Fibroblast of skin of right biceps (primary cell): ENCODE measurements at places on chromosomes 3 and 15.

- no peak for DNase-seq
These were observed 307.2 kb upstream of the CNTN3 start for GRCh38 chr3:74921676-74922075.

- DNase-seq = no peak
These were observed 51.8 kb upstream of the ANKRD34C start for GRCh38 chr15:79230766-79231165.

- DNase-seq = peak; percentile 82
These were observed 637.2 kb downstream of the NTRK3 start for GRCh38 chr15:87619161-87619960.

DNA sequence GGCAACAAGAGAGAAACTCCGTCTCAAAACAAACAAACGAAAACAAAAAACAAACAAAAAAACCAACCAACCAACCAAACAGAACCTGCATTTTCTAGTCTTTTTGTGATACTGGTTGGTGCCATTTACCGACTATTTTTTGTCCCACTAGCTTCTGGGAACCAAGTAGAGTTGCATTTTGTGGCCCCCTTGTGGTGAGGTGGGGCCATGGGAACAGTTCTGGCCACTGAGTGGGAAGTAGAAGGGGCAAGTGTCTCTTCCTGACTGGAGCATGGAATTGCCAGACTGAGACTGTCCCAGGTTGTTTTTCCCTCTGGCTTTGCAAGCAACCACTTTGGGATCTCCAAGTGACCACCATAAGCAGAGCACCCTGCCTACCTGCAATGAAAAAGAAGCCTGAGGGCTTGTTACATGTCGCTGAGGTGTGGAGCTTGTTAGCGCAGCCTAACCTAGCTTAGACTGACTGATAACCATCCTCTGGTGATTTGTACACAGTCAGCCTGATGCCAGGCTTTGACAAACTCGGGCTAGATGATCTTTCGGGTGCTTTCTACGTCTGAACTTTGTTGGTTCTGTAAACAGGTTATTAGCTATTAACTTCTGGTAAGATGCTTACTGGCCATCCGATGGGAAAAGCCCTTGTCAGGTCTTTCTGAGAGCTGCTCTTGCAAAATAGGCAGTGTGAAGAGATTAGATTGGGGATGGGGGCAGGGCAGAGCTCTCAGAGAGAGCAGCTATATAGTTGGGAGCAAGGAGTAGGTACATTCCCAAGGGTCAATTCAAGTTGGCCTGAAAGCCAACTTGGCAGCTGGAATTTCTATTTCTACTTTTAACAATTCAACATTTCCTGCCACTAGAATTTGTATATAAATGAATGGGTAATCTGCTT lies 172.2 kb downstream of the SSR3 start:
- DNase-seq = peak; percentile 15
